ENCODE measurements at places on chromosomes 4 and X. TPM values are rescaled to one million over a fixed set of nuclear protein-coding genes. Genes with fewer than 3 reads are reported as not detected.

Gene TMPRSS11B
- total RNA-seq: not detected

Gene CSTF2
- total RNA-seq: 8.3 TPM

Gene SLC4A4
- total RNA-seq: not detected

Gene CTAG2
- not detected for total RNA-seq

Gene PHKA2
- 7.8 TPM for total RNA-seq

Gene PROM1
- 0.09 TPM for total RNA-seq

Gene SOWAHD
- total RNA-seq: not detected

Gene ALPK1
- total RNA-seq: 0.65 TPM

Gene XAGE1B
- total RNA-seq: not detected

Gene FAM53A
- 0.65 TPM for total RNA-seq

Gene PPBP
- total RNA-seq: not detected

Gene CLNK
- not detected for total RNA-seq

Gene MAGEA12
- not detected for total RNA-seq

Gene SHISA3
- not detected for total RNA-seq

Gene SMS
- 170 TPM for total RNA-seq

Gene CSAG3
- not detected for total RNA-seq
